NCI-H2107 (cell line): ENCODE measurements at places on chromosomes 16 and 17.

GRCh38 chr16:52591934-52592592 is 45.1 kb upstream of the TOX3 start:
- no peak for DNase-seq

GRCh38 chr16:24018485-24018884 is 182.7 kb downstream of the PRKCB start:
- DNase-seq, result no peak

GRCh38 chr17:79591014-79591590 is 19.7 kb downstream of the RBFOX3 start:
- DNase-seq, result no peak

DNA sequence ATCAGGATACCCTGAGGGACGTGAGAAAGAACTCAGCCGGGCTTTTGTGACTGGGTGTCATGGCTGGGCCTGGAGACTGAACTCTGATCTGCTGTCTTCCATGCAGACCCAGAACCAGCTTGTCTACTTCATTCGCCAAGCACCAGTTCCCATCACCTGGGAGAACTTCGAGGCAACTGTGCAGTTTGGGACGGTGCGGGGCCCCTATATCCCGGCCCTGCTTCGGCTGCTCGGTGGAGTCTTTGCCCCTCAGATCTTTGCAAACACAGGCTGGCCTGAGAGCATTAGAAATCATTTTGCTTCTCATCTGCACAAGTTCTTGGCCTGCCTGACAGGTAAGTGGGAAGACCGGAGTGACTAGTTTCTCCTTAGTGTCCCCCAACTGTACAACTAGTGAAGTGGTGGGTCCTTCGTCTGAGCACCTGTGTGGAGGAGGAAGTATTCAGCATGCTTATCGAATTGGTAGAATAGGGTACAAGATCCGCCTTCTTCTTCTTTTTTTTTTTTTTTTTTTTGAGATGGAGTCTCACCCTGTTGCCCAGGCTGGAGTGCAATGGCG is 15.5 kb downstream of the DNAH2 start:
- DNase-seq, result no peak

DNA sequence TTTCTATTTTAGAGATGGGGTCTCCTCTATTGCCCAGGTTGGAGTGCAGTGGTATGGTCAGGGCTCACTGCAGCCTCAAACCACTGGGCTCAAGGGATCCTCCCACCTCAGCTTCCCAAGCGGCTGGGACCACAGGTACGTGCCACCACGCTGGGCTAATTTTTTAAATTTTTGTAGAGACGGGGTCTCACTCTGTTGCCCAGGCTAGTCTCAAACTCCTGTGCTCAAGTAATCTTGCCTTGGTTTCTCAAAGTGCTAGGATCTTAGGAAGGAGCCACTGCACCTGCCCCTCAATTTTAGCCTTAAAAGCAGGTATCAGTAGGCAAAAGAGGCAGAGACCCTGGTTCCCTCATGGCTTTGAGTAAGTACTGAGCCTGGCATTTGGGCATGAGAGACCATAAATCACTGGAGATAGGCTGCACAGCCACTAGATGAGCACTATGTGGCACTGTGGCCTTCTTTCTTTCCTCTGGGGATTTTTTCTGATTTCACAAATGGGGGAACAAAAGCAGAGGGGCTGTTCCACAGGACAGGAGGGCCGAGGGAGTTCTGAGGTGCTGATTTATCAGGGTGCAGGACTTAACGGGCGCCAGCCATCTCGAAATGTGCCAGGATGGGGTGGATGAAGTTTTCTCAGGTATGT is 82.2 kb downstream of the PLXDC1 start:
- no peak for DNase-seq

DNA sequence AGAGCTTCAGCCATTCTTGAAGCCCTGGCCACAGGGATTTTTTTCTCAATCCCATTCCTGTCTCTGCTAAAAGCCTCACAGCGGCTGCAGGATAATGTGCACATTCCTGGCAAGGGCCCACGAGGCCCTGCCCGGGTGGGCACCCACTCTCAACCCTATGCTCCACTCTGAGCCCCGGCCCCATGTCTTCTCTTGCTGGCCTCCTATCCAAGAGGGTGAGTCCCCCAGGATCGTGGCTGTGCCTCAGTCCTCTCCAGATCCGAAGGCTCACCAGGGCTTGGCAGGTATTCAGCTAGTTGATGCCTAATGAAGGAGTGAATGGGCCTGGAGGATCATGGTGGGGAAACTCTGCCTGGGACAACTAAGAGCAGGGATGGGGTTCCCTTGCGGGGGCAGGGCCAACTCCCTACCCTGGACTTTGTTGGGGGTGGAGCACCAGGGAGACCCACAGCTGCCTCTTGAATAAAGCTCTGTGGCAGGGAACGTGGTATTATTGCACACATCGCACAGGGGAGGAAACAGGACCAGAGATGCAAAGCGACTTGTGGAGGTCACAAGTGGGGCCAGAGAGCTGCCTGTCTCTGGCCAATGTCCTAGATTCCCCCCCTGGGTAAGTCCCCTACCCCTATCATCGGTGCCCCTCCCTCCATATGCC is 5.4 kb downstream of the ARHGAP27 start:
- DNase-seq, result no peak

GRCh38 chr17:67829331-67829730 is 4.0 kb downstream of the BPTF start:
- DNase-seq, result no peak

- peak; percentile 16 for DNase-seq
Observed at GRCh38 chr17:49901460-49902331, 53.8 kb upstream of the TAC4 start.

- no peak for DNase-seq
Observed at GRCh38 chr16:24552705-24553246, 13.4 kb downstream of the RBBP6 start.

DNA sequence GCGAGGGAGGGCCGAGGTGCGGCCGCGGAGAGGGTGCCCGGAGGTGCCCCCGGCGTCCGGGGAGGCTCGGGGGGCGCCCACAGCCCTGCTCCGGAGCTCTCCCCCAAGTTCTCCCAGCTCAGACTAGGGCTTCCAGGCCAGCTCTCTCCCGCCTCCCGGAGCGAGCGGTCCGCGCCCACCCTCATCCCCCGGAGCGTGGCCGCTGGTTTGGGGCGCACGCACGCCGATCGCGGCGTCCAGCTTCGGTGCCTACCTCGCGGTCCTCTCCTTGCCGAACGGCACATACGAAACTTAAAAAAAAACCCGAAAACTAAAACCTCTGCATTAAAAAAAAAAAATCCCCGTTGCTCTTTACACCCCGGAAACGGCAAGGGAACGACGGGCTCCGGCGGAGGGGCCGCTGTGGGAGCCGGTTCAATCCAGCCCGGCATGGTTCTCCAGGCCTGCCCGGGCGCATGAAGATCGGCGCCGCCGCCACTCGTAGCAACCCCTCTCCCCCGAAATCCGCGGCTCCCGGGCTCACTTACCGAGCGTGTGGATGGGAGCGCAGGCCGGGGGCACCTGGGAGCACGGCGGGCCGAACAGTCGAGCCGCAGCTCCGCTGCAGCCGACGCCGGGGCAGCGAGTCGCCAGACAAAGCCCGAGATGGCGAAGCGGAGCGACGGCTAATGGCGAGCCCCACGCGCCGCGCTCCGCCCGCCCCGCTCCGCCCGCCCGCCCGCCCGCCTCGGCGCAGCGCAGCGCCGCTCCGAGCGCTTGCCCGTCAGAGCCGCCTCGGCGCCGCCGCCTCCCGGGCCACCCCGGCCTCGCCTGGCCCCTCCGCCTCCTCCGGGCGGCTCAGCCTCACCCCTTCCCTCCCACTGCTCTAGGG is 973 bp upstream of the UBTF start:
- peak; percentile 19 for DNase-seq
